Right cardiac atrium (tissue), 5 donors: ENCODE measurements at places on chromosomes 11 and 22. TPM values are rescaled to one million over a fixed set of nuclear protein-coding genes. Genes with fewer than 3 reads are reported as not detected.

GRCh38 chr22:35517769-35518530, 22.7 kb upstream of the RASD2 start:
- DNase-seq, result no peak

GRCh38 chr11:91790346-91791170, 434.1 kb upstream of the FAT3 start:
- no peak for DNase-seq

DNA sequence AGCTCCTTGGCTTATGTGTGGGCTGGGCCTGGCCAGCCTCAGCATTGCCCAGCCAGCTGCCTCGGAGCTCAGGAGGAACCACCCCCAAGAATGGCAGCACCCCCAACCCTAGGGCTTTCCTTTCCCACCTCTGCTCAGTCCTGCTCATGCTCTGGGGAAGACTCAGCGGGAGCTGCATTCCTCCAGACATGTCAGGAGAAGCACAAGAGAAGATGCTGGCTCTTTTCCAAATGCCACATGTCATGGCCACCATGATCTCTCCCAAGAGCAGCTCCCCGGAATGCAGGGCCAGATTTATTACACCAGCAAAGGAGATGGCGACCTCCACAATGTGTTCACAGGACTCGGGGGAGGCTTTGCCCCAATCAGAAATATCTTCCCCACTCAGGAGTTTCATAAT, 143.7 kb downstream of the PKNOX2 start:
- DNase-seq, result no peak

GRCh38 chr11:123653827-123654565, 428 bp downstream of the SCN3B start:
- DNase-seq, result peak; percentile 60

- DNase-seq, result no peak
Observed at GRCh38 chr22:23673826-23674690, 16.8 kb upstream of the RGL4 start.

GRCh38 chr11:73394416-73395296, 18.5 kb downstream of the RELT start:
- peak; percentile 48 for DNase-seq

GRCh38 chr22:49113758-49114157, 713.9 kb downstream of the BRD1 start:
- DNase-seq, result no peak

DNA sequence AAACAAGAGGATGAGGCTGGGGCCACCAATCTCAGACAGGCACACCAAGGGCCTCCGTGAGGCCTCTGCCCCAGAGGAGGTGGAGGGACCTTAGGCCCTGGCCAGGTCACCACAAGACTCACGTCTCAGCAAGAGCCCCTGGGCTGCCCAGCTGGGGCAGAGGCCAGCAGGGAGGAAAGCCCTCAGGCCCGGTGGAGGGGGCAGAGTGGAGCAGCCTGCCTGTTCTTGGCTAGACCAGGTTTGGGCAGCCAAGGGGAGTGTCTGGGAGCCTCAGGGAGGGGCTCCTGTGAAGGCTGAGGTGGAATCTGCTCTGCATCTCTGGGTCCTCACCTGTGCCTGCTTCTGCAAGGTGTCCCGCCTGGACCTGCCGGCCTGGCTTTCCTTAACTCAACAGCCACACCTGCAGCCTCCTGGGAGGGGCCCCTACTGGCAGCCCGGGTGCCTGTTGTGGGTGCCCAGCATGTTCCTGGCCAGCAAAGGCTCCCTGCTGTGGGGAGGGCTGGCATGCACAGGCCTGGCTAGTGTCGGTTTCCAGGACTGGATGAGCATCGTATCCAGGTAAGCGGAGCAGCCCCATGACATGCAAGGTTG, 11.9 kb downstream of the TTLL12 start:
- DNase-seq, result peak; percentile 45

GRCh38 chr11:20351751-20352262, 11.7 kb upstream of the HTATIP2 start:
- no peak for DNase-seq

Gene OR10D3
- not detected for total RNA-seq

DNA sequence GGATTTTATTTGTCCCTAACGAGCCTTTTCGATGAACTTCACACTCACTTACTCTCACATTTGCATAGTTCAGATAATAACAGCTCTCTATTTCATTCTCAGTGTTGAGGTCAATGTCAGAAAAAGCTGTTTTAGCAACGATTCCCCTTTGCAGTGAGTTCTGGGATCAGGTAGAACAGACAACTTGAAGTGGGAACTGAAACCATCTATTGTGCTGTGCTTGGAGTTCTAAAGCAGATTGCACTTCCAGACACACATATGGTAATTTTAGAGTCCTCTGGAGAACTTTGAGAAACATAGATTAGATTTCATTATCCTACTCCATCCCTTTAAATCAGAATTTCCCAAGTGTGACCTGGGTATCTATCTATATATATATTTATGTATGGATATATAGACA, 124.6 kb upstream of the BLID start:
- DNase-seq, result no peak

DNA sequence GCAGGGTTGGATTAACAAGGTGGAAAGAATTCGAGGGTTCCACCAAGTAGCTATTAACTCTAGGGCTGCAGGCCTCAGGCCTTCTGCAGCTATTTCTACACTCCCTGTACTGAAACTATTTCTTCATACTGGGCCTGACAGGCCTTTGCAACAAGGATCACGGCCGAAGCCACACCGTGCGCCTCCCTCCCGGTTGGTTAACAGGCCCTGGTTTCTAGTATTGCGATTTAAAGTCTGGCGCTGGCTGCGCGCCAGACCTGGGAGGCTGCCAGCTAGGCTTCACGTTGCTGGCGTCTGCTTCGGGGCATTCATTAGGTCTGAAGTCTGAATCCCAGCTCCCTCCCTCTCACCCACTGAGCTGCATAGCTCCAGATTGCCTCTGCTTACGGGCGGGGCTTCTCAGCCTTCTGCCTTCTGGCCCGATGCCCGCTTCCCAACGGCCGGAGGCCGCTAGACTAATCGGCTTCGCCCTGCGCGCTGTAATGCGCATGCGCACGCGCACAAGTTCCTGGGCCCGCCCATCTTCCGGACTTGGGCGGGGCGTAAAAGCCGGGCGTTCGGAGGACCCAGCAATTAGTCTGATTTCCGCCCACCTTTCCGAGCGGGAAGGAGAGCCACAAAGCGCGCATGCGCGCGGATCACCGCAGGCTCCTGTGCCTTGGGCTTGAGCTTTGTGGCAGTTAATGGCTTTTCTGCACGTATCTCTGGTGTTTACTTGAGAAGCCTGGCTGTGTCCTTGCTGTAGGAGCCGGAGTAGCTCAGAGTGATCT, 1.6 kb downstream of the LDHA start:
- peak; percentile 99 for DNase-seq

DNA sequence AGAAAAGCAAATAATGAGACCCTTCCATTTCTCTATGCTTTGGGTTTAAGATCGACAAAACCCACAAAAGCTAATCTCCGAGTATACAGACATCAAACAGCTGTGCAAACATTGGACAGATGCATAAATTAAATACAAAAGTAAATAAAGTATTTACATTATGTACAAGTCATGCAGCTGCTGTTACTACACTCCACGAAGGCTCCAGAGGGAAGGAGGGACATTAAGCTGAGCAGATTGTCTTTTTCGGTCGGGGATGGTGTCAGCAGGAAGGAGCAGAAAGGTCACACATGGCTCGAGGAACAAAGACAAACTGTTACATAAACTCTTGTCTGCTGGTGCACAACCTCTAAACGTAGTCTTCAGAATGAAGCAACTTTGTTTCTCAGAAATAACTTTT, 88.8 kb upstream of the BARX2 start:
- DNase-seq, result no peak

Gene CCDC88B
- 10.4 TPM for total RNA-seq

- DNase-seq, result no peak
Observed at GRCh38 chr11:7473717-7474116, 11.6 kb upstream of the OLFML1 start.

DNA sequence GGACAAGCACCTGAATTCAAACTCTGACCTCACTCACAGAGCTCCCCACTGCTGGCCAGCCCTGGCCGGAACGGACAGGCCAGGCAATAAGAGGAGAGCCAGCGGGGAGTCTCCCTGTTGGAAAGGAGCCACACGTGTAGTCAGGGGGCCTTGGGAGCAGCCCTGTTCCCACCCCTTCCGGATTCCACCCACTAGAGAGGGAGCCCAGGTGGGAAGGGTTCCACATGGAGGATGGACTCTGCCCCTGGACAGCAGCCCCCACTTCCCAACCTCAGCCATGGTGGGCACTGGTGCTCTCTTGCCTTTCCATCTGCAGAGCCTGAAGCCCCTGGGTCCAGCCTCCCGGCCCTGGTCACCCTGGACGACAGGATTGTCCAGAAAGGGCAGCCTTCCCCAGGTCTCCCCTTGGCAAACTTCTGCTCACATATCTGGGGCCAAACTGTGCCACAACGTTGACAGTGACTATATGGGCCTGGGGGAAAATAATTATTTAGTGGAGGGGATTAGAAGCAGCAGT, 7.5 kb upstream of the APOBEC3A start:
- no peak for DNase-seq

DNA sequence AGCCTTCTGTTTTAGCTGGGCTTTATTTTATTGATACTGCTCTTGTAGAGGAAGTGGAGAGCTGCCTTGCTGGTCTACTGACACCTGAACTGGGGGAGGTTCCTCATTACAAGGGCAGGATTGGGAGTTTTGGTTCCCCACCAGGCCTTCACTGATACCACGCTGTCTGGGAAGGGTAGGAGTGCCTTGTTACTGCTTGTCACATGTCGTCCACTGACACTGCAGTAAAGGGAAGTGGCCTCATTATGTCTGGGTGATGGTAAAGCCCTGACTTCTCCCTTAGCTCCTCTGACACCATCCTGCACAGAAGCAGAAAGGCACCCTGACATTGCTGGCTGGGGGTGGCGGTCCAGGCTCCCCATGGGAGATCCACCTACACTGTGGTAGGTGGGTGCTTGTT, 38.7 kb upstream of the ELF5 start:
- DNase-seq, result no peak

DNA sequence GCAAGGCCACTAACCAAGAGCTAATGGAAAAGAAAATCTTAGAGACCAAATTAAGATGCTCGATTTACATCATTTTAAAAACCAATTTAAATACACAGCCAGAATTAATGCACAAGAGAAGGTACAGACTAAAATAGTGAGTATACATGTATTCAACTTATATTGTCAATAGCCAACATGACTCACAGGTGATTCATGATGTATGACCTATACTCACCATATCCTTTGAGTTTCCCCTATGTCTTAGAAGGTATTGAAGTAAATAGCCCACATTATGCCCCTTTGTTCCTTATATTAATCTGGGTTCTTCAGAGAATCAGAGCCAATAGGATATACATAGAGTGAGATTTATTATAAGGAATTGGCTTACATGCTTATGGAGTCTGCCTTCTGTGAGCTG, 97.5 kb upstream of the ANO3 start:
- no peak for DNase-seq

Gene PLAAT3
- total RNA-seq, result 136 TPM

Gene TREH
- not detected for total RNA-seq

Gene CPT1B
- 289 TPM for total RNA-seq

- DNase-seq, result peak; percentile 59
Observed at GRCh38 chr11:68839911-68840641, 1.6 kb downstream of the CPT1A start.

GRCh38 chr11:94563176-94563847, 3.9 kb upstream of the PIWIL4 start:
- no peak for DNase-seq

DNA sequence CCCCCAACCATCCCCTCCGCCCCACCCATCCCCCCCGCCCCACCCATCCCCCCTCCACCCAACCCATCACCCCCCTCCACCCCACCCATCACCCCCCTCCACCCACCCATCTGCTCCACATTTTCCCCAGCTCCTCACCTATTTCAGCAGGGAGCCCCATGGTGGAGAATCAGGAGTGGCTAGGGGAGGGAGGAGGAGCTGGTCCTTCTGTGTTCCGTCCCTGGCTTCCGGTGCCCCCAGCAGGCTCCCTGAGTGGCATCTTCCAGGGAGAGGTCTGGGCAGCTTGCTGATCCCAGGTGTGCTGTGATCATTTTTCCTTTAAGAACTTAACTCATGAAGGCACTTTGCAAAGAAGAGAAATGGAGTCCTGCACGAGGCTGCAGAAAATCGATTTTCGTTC, 365.8 kb downstream of the TBC1D22A start:
- no peak for DNase-seq

GRCh38 chr11:10320736-10321465, 16.0 kb downstream of the ADM start:
- DNase-seq, result no peak

DNA sequence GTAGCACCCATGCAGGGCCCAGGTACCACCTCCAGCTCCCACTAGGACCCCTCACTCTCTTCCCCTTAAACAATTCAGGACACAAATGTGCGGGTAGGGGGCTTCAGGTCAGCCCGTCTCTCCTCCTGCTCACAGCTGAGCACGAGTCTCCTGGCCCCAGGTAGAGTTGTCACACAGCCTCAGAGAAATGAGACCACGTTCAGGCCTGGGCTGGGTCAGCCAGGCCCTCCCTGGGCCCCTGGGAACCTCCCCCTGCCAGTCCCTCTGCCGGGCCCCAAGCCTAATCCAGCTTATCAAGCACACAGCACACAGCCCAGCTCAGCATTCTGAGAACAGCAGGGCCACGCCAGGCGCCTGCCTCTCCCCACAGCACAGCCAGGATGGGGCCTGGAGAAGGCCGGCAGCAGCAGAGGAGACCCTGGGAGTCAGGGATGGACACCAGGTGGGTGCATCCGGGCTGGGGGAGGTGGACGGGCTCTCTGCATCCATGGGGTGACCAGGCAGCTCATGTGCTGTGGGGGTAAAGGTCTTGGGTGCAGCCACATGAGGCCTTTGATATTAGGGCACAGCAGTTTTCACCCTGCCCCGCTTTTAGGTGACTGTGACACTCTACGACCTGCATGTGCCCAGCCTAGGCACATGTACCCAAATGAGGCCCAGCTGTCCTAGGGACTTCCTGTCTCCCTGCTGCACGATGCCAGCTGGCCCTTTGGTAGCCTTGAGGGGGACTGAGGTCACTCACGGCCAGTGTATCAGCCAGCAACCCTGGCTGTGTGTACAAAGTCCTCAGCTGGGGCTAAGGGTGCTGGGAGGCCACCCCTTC, 87.0 kb downstream of the MORC2 start:
- DNase-seq, result peak; percentile 83

GRCh38 chr11:134272381-134273316, 3.5 kb upstream of the GLB1L3 start:
- peak; percentile 78 for DNase-seq

DNA sequence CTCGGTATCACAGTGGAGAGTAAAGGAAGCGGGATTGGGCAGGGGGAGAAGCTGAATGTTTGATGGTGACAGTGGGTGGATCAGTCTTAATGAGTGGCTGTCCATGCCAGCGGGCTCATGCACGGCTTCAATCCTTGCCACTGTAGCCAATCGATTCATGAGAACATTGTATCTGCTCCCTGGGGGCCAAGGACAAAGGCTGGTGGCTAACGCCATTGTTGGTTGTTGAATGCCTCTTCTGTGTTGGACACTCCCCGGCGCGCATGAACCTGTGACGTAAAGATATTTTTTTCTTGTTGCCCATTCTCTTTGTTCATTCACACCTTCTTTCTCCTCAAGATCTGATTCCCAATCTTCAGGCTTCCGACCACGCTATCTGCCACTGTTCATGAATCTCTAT, 20.9 kb upstream of the ATXN10 start:
- no peak for DNase-seq
